ENCODE measurements at places on chromosomes 3 and 15. TPM values are rescaled to one million over a fixed set of nuclear protein-coding genes. Genes with fewer than 3 reads are reported as not detected.

Gene BCHE
- 2.0 TPM for polyA plus RNA-seq

Gene SOX14
- polyA plus RNA-seq, result not detected

Gene ABCF3
- polyA plus RNA-seq, result 52.6 TPM

Gene SH2D7
- not detected for polyA plus RNA-seq

Gene FBXW12
- polyA plus RNA-seq, result not detected

Gene UPK1B
- not detected for polyA plus RNA-seq

Gene IQCF5
- polyA plus RNA-seq, result not detected

Gene CCK
- polyA plus RNA-seq, result not detected

All from neural cell (in vitro differentiated cells).